ENCODE measurements at places on chromosomes 6 and 20.

DNA sequence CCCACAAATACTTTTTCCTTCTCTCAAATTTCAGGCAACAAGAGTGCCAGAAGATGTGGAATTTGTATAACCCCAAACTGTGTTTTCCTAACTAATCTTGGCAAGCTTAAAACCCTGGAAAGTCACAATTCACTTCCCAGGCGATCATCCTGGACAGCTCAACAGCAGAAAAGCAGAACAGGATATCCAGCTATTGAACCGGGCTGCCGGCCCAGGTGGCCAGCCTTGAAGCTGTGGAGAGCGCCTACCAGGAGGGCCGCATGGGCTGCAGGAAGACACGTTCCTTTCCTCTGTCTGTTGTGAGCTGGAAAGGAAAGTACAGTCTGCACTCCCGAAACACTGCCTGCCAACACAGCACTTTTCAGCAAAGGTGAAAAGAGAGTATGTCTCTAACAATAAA, 719.7 kb upstream of the MARCKS start:
- no peak for DNase-seq

GRCh38 chr20:62123450-62124118, 1.3 kb downstream of the LSM14B start:
- no peak for DNase-seq

DNA sequence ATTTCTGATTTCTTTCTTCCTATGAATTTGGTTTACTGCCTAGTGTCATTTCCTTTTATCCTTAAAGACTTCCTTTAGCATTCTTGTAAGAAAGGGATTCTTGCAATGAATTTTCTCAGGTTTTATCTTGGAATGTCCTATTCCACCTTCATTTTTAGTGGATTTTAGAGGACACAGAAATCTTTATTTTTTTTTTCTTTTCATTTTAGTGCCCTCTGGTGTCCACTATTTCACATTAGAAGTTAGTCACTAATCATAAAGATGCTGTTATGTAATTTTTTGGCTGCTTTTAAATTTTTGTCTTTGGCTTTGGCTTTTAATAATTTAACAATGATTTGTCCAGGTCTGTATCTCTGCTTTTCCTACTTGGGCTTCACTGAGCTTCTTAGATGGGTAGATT, 28.1 kb downstream of the LMBRD1 start:
- DNase-seq: no peak

DNA sequence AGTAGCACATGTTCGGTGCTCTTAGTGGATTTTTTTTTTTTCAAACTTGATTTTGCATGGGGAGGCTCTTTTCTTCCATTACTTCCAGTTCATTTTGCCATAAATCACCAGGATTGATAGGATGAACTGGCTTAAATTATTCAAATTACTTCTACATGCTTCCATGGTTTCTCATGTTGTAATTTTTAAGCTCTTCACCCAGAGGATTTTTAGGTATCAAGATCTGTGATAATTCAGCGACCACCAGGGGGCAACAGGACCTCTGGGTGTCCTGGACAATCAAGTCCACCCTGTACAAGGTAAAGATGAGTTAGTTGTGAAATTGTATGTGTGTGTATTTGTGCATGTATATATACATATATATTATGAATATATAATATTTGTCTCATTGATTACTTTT, 4.2 kb upstream of the EPHA7 start:
- DNase-seq: no peak

DNA sequence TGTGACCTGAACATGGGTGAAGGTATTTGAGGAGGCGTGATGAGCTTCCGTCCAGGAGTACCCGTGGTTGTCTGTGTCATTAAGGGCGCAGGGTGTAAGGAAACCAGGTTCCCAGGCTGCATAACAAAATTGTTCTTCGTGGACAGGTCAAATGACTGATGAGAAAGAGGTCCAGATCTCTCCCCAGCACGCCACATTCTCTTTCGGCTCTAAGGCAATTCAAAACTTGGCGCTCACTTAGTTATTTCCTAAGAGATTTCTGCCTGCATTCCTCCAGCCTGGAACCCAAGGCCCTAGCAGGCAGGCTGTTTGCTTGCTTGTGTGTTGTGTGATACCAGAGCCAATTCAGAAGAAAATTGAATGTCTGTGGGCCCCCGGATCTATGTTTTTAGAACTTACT, 139.9 kb downstream of the AGPAT4 start:
- DNase-seq: no peak

- DNase-seq: no peak
Observed at GRCh38 chr6:73857341-73857890, 161.4 kb downstream of the CD109 start.

All from LNCaP clone FGC (cell line).